ENCODE measurements at places on chromosomes 5 and 9.
A peak's percentile ranks its signal among the peaks of the same experiment; 100 is the strongest.

DNA sequence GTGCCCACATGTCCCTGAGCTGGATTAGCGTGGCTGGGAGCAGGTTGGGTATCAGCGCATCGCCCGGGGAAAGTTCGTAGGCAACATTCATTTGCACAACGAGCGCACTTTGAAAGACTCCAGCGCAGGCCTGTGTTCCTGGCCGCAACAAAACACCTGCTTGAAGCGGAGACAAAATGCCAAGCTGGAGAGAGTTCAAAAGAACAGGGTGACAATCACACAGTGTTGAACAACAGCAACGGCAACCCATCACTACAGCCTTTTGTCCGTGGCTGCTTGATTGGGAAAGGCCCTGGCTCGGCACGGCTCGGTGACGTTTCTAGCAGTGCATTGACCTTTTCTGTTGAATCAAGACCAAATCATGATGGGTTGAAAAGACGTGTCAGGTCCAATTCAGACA is 336.3 kb downstream of the IRX1 start:
- DNase-seq, result no peak

- DNase-seq, result no peak
These were observed 10.5 kb downstream of the POC5 start for GRCh38 chr5:75706775-75707174.

- no peak for DNase-seq
These were observed 224.7 kb downstream of the SREK1 start for GRCh38 chr5:66368811-66369210.

- no peak for DNase-seq
These were observed 151.3 kb downstream of the EBF1 start for GRCh38 chr5:158948376-158948886.

GRCh38 chr5:7882926-7883325 is 14.0 kb downstream of the MTRR start:
- DNase-seq, result no peak

DNA sequence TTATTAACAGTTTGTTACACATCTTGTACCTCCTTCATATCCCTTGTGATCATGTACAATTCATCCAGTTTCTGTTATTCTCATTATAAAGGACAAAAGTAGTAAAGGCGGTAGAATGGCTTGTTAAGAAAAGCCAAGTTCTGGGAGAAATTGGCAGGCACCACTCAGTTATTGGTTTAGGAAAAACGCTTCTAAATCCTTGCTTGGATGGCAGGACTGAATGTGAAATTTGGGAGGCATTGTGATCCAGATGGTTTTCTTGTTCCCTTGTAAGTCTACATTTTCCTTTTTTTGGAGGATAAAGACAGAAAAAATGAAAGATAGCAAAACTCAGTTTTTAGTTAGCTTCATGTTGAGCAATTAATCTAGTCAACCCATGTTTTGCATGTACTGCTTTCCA is 130.2 kb downstream of the MAT2B start:
- no peak for DNase-seq

DNA sequence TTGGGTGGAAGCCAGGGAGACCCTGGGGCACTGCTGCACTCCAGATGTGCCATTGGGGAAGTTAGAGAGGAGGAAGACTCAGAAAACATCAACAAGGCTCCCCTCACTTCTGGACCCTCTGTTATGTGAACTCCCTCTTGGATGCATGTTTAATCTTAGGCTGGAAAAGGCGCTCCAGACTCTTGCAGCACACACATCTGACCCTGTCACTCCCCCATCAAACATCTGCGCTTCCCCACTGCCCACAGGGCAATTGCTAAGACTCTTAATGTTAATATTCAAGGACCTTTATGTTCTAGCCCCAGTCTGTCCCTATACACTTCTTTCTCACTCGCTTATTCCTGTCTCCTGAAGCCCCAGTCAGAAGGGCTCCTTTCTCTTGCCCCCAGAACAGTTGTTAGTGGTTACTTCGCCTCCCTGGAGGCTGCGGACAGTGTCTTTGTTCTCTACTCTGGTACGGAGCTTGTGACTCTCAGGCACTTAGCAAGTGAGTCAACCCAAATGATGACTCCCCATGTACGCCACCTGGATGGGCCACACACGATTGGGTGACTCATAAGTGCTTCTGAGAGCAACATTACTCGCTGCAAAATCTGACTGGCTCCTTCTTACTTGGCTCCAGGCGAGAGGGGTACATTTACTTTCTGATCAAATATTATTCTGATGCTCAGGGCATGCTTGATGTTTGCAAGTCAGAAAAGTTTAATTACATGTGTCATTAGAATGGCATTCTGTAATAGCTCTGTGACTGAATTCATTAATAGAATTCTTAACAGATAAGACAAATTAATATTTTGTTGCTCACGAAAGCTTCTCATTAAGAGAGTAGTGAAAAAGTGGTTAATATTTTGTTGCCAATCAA is 193.6 kb downstream of the HSPA4 start:
- DNase-seq, result peak; percentile 22

DNA sequence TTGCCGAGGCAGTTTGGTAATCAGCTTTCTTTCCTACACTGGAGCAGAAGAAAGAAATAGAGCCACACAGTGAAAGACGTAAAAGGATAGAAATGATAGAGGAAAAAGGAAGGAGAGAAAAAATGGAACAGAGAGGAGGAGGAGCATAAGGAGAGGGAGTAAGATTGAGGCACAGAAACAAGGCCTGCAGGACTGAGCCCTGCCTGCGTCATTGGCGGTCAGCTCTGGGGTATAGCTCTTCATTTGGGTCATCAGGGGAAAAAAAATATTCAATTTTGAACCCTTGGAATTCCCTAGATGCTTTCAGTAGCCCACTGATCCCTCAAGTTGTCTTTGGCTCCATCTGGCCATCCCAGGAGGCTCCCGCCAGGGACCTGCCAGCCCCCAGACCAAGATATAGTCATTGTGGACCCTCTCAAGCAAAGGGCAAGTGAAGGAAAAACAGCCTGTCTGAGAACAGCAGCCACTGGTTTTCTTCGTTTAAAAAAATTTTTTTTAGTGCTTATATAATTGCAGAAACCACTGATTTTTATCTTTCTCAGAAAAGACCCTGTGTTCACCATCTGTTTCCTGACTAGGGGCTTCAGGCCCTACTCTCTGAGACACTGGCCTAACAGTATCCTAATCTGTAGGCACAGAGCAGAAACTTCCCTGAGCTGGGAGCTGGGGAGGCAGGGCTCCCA is 31.3 kb upstream of the MATR3 start:
- no peak for DNase-seq

DNA sequence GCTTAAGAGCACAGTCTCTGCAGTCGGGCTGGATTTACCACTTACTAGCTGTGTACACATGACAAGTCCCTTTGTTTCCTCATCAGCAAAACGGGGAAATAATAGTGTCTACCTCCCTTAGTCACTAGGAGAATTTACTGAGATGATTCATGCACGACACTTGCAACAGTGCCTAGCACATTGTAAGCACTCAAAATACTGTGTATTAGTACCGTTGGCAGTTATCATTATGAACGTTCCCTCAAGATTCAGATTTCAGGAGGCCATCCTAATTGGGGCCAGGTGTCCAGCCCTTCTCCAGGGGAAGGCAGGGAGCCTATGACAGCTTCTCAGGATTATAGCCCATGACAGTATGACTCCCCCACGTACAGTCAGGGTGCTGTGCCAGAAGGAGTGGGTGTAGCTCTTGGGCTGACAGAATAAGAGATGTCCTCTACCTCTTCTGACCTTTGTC is 164.3 kb downstream of the DOCK2 start:
- no peak for DNase-seq

GRCh38 chr9:89478821-89479668 is 18.9 kb downstream of the SEMA4D start:
- no peak for DNase-seq

- no peak for DNase-seq
These were observed 7.5 kb downstream of the HSPA5 start for GRCh38 chr9:125233678-125234077.

- no peak for DNase-seq
These were observed 4.3 kb downstream of the BBLN start for GRCh38 chr9:128164307-128164885.

GRCh38 chr9:117707561-117707960 is 3.4 kb downstream of the TLR4 start:
- DNase-seq, result no peak

DNA sequence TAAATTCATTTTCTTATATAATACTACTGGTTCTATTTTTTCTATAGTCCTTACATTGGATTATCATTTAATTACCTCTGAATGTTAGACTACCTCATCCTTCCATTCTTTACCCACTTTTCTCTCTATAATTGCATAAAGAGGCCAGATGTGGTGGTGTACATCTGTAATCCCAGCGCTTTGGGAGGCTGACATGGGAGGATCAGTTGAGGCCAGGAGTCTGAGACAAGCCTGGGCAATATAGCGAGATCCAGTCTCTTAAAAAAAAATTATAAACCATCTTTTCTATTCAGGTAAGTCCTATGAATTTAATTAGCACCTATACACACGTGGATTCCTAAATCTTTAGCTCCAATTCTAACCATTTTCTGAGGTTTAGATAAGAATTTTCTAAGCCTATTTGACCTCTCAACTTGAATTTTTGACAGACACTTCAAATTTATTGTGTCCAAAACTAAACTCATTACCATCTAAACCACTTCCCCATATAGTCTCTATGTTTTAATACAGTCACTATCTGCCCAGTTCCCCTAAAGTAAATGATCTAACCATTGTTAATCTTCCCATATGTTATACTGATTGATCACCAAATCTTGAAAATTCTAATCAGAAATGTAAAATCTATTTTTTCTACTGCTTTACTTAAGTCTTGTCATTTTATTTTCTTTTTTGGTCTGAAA is 33.0 kb upstream of the CHD1 start:
- no peak for DNase-seq

DNA sequence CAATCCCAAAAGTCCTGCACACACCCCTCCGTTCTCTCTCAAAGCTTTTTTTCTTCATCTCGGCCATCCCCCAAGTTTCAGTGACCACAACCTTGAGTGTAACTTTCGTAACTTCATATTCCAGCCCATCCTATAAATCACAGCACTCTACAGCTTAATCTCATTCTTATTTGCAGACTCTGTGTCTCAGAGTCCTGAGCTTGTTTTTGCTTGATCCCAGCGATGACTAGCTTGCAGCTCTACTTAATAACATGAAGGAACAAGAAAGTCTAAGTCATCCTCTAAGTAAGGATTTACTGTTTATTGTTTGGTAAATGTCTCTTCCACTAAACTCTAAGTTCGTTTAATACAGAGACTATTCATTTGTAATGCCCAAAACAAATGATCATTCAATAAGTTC is 2.6 kb upstream of the SPDL1 start:
- no peak for DNase-seq

All from stimulated activated CD4-positive, alpha-beta T cell treated with anti-CD3 and anti-CD28 coated beads, Interleukin-4, amount 100 ng/mL, for 1 hour (primary cell).